ENCODE measurements at places on chromosomes 1 and 21.

DNA sequence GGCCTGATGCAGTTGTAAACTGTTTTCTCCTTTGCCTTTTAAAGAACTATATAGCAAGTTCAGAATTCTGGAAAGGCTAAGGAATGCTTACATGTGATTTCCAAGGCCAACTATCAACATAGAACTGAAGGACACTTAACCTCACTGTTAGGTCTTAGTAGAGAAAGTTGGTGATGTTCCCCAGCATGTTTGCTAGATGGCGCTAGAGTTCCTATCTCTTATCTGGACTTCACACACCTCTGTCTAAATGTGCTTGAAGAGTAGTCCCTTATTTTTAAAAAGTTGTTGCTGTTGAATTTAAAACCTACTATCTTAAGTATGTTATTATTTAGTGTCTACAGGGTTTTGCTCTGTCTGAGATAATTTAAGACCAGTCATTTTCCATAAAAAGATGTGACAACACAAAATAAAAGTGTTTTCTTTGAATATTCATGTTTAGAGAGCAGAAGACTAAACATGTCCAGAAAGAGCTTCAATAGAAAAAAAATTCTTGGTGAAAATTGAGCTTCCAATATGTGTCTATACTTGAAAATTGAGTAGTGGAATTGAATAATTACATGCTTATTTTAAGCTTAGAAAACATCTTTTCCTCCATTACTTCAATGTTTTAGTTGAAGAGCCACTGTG, 237.3 kb downstream of the S1PR1 start:
- DNase-seq = peak; percentile 16

DNA sequence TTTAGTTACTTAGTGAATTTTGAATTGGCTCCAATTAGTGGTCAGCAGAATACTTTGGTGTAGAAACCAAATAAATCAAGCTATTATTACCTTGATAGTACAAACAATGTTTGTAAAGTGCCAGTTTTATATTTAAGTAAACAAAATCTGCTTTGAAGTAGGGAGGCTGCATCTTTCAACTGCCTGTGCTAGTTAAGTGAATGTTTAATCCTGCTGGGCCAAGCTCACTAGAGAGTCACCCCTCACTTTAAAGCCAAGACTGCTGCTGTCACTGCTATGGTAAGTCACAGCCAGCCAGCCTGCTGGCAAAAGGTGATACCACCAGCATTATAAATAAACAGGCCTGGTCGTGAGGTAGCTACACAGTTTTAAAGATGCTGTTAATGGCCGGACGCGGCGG, 10.3 kb upstream of the CFAP126 start:
- no peak for DNase-seq

GRCh38 chr1:172450524-172450885, 6.6 kb upstream of the PIGC start:
- no peak for DNase-seq

DNA sequence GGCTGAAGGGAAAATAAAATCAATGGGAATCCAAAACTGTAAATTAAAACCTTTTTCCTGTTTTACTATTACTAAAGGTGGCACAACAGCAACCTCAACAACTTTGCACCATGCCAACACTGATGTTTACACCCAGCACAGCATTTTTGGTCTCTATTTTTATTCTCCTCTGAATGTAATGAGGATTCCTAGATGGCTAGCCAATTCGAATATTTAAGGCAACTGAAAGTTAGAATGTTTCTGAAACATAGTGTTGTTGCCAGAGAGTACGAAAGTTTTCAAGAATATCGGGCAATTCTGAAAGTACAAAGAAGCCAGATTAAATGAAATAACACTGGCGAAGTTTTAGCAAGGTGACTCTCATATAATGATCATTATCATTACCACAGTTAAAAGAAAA, 40.7 kb downstream of the CHODL start:
- no peak for DNase-seq

- DNase-seq = no peak
Observed at GRCh38 chr1:9731561-9731960, 80.0 kb downstream of the PIK3CD start.

- no peak for DNase-seq
Observed at GRCh38 chr1:162908236-162908635, 47.3 kb upstream of the CCDC190 start.

All from mesenchymal stem cell (in vitro differentiated cells and primary cell).